Fibroblast of skin of back (primary cell): ENCODE measurements at places on chromosomes 7 and 10.
A peak's percentile ranks its signal among the peaks of the same experiment; 100 is the strongest.

DNA sequence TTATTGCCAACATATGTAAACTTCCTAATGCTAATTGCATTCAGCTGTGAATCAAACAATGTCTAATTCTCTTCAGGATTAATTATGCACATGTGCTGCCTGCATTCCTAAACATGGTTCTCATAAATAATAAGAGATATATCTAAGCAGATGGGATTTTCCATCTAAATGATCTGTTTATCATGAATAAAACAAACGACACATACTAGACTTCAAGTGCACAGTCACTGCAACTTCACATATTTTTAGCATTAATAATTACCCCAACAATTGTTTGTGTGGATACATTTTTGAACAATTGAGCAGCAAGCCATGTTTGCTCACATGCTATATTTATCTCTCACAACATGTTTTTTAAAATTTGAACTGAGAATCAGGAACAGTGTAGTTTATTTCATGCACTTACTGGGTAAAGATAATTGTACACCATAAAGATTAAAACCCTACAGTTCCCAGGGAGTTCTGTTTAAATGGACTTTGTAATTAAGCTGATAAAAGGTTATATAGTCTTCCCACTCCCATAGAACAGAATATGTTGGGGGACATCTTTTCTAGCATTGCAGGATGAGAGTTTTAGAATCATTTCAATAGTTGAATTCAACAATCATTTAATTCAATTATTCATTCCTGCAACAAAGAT is 378.5 kb downstream of the MDFIC start:
- peak; percentile 58 for DNase-seq

DNA sequence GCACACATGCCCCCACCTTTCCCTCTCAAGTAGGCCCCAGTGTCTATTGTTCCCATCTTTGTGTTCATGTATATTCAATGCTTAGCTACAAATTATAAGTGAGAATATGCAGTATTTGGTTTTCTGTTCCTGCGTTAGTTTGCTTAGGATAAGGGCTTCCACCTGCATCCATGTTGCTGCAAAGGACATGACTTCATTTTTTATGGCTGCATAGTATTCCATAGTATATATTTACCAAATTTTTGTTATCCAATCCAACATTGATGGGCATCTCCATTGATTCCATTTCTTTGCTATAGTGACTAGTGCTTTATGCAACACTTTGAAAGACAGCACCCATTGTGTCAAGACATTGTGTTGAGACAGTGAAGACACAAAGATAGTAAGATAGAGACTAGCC is 19.0 kb upstream of the ABCB4 start:
- no peak for DNase-seq

- peak; percentile 58 for DNase-seq
Measured at GRCh38 chr7:109834851-109835250, 1256.1 kb upstream of the LRRN3 start.

GRCh38 chr10:68973975-68974374 is 14.6 kb upstream of the KIFBP start:
- DNase-seq, result no peak

DNA sequence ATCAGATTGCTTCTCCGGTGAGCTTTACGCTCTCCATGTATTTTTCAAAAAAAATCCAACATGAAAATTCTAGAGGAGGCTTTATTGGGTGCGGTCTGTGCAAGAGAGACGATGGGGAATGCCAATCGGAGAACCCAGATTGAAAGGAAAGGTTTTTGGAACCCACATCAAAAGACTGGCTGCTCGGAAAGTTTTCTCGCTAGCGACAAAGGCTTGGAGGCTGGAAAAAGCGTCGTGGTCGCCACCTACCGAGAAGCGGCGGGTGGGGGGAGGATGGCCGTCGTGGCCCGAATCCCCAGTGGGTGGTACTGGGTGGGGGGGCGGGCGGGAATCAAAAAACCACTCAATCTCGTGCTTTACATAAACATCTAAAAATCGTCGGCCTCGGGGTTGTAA is 1.1 kb upstream of the GTF2I start:
- peak; percentile 29 for DNase-seq

DNA sequence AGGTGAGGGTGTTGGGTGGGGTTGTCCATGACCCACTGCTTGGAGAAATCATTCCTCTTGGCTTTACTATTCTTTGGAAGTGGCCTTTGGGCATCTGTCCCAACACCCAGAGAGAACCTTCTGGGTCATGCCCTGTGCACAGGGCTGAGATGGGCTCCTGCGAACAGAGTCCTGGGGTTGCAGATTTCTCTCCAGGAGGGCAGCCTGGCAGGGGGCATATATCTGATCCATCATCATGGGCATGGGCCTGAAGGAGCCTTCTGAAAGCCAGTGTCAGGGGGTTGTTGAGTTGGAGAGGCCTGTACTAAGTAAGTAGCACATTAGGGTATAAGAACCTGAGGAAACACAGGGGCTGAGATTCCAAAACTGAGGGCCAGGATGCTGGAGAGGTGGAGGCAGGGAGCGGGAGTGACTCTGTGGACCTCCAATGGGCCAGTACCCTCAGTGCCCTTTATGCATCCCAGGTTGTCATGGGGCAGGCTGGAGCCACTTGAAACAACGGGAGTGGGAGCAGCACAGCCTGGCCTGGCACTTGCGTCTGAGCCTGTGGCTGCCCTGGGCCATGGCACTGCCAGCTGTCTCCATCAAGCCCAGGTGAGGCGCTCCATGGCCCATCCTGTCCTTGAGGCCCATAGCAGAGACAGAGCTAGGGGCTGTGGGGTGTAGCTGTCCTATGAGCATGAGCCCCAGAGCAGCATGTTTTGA is 203.7 kb downstream of the GRID1 start:
- no peak for DNase-seq
